NCI-H1105 treated with DMSO at 0.1 percent for 48 hours (cell line): ENCODE measurements at places on chromosomes 13 and 19.

GRCh38 chr13:30334663-30335386 lies 27.5 kb upstream of the KATNAL1 start:
- DNase-seq: peak; percentile 3

DNA sequence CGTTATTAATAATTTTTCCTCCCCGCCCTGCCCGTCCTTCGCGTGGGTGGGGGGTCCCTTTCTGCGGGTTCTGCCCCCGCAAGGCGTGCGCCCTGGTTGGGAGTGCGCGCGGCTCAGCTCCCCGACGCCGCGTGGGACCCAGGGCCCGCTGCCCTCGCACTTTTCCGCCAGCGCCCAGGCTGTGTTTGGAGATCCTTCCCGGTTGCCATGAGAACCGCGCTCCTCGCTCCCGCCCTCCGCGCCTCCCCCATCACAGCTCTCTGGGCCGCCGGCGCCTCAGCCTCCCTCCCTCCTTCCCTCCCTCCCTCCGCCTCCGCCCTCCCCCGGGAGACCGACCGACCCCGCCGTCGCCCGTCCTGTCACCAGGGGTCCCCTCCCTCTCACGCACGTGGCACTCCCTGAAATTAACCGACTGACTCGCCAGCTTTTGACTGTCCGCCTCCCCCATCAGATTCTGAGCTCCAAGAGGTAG lies 2.4 kb upstream of the SSBP4 start:
- peak; percentile 77 for DNase-seq

- no peak for DNase-seq
Measured at GRCh38 chr19:8004723-8005513, 523 bp downstream of the ELAVL1 start.

GRCh38 chr13:113765564-113765910 lies 6.5 kb downstream of the TMEM255B start:
- DNase-seq: no peak

GRCh38 chr13:52950436-52950956 lies 78.1 kb upstream of the OLFM4 start:
- no peak for DNase-seq

- no peak for DNase-seq
Measured at GRCh38 chr13:30895773-30896172, 10.3 kb upstream of the MEDAG start.

GRCh38 chr19:45173816-45174215 lies 4.2 kb downstream of the TRAPPC6A start:
- no peak for DNase-seq

- DNase-seq: peak; percentile 50
Measured at GRCh38 chr19:49145573-49146407, 9.4 kb downstream of the HRC start.

- DNase-seq: no peak
Measured at GRCh38 chr19:7637374-7638256, 705 bp downstream of the STXBP2 start.
